Myocyte (in vitro differentiated cells): ENCODE measurements at places on chromosomes 5 and 9. TPM values are rescaled to one million over a fixed set of nuclear protein-coding genes. Genes with fewer than 3 reads are reported as not detected.

- no peak for DNase-seq
Observed at GRCh38 chr5:179288809-179289185, 56.5 kb downstream of the ADAMTS2 start.

DNA sequence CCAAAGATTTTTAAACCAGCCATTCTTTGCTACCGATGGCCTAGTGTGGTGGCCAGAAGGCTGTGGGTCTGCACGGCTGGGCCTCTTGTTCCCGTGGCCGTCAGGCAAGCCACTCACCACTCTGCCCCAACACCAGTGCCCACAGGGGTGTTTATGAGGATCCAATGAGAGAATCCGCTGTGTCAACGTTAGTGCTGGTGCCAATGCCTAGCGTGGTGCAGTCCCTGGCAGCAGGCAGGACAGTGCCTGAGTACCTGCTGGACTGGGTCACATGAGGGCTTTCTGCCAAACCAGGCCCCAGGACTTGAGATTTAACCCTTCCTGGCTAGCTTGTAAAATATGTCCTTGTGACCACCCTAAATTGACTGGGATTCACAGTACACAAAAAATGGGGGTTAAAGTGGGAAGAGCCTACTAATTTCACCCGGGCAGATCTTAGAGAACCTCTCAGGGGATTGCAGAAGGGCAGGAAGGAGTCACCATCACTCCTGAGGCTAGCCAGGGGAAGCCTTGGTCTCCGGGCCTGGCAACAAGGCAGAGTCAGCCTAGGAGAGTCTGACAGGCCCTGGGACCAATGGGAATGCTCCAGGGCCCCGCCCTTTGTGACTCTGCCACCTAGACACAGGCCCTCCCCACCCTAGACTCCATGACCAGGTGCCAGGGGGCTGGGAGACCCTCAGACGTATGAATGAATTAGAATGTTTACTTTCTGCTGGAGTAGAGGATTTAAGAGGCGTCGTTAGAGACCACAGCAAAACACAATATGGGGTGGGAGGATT, 63.2 kb upstream of the FSTL4 start:
- no peak for DNase-seq

DNA sequence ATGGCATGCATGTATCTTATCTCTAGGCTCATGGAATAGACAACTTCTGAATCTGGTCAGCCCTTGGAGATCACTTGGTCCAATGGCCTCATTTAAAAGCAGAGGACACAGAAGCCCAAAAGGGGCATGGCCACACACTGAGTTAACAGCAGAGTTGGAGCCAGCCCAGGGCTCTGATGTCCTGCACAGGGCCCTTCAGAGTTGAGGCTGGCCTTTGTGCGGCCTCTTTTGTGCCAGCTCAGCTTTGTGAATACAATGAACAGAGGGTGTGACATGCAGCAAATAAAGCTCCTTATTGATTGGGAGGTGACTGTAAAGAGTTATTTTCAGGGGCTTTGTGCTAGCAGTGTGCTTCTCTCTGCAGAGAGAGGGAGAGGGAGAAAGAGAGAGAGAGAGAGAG, 150.1 kb upstream of the STK32A start:
- DNase-seq, result no peak

Gene IL9
- total RNA-seq, result not detected in 2 replicates

Gene SLU7
- 71.2 and 90.2 TPM in 2 replicates for total RNA-seq
